Tracheal epithelial cell (primary cell): ENCODE measurements at places on chromosomes 6 and 20. TPM values are rescaled to one million over a fixed set of nuclear protein-coding genes. Genes with fewer than 3 reads are reported as not detected.

CTAGE9 gene
- not detected in 2 replicates for total RNA-seq

MUC21 gene
- under 0.01 and 0.21 TPM in 2 replicates for total RNA-seq

HSPA1A gene
- 124 and 172 TPM in 2 replicates for total RNA-seq

ZNF322 gene
- 10.1 and 15.3 TPM in 2 replicates for total RNA-seq

SAMD3 gene
- total RNA-seq = not detected in 2 replicates

GHRH gene
- total RNA-seq = not detected in 2 replicates

NOP56 gene
- total RNA-seq = 147 and 223 TPM in 2 replicates

C6orf52 gene
- total RNA-seq = 0.96 and 1.3 TPM in 2 replicates

FGD2 gene
- under 0.01 and 0.48 TPM in 2 replicates for total RNA-seq

RCAN2 gene
- total RNA-seq = 0.72 TPM in 1 of 2 replicates, not detected in the other

OR2H1 gene
- not detected in 2 replicates for total RNA-seq

TFEB gene
- total RNA-seq = 10.8 and 11.5 TPM in 2 replicates

TOX2 gene
- not detected in 2 replicates for total RNA-seq

ERVFRD-1 gene
- total RNA-seq = not detected in 2 replicates

NKX2-2 gene
- total RNA-seq = not detected in 2 replicates

HCRTR2 gene
- total RNA-seq = not detected in 2 replicates

TBC1D32 gene
- total RNA-seq = 7.5 and 8.3 TPM in 2 replicates

SALL4 gene
- 0.24 and 0.64 TPM in 2 replicates for total RNA-seq

PSORS1C2 gene
- total RNA-seq = not detected in 2 replicates

NOX3 gene
- total RNA-seq = not detected in 2 replicates

MLN gene
- total RNA-seq = not detected in 2 replicates

ASIP gene
- not detected in 2 replicates for total RNA-seq

ADGRB3 gene
- total RNA-seq = under 0.01 TPM in 1 of 2 replicates, not detected in the other

BIRC7 gene
- total RNA-seq = 0.72 TPM in 1 of 2 replicates, not detected in the other

RNF39 gene
- 3.0 and 4.3 TPM in 2 replicates for total RNA-seq

ANKRD66 gene
- total RNA-seq = not detected in 2 replicates

LPA gene
- total RNA-seq = 0.24 TPM in 1 of 2 replicates, not detected in the other

LKAAEAR1 gene
- not detected in 2 replicates for total RNA-seq

GPLD1 gene
- 0.21 TPM in 1 of 2 replicates, not detected in the other for total RNA-seq

MACROD2 gene
- 0.64 and 1.7 TPM in 2 replicates for total RNA-seq

TRAPPC3L gene
- total RNA-seq = not detected in 2 replicates

OR2B6 gene
- not detected in 2 replicates for total RNA-seq

HMGN3 gene
- total RNA-seq = 18.8 and 44.1 TPM in 2 replicates

COL11A2 gene
- 0.24 and 0.43 TPM in 2 replicates for total RNA-seq
